ENCODE measurements at places on chromosomes 12 and 14.
A peak's percentile ranks its signal among the peaks of the same experiment; 100 is the strongest.

DNA sequence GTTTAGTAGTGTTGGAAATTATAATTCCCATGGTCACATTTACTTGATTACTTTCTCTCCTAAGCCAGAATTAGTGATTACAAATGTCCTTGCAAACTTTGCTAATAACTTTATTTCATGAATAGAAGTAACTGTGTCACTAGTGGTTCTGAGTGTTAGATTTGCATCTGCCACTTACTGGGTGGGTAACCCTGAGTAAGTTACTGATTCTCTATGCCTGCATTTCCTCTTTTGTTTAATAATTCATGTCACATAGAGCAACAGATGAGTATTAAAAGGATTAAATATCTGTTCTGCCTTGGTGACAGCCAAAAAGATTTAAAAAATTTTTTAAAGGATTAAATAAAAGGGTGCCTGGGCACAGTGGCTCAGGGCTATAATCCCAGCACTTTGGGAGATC lies 78.6 kb downstream of the BHLHE41 start:
- no peak for DNase-seq

DNA sequence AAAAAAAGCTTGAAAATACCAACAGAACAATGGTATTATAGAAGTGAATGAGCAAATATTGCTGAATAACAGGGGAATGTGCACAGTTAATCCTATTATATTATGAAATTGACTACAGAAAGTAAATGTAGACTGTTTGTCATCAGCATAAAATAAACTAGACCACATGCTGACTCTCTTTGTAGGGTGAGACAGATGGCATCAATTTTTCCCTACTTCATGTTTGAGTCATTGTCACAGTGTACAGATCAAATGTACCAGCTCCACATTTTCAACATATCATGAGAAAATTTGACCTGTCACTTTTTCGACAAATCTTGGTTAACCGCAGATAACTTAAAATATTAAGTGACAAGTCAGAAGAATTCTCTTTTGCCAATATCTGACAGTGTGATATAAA lies 421.0 kb downstream of the RPL10L start:
- no peak for DNase-seq

- no peak for DNase-seq
Observed at GRCh38 chr14:23183158-23183470, 346 bp downstream of the SLC7A8 start.

GRCh38 chr14:105317546-105317945 lies 3.0 kb downstream of the PACS2 start:
- peak; percentile 53 for DNase-seq

DNA sequence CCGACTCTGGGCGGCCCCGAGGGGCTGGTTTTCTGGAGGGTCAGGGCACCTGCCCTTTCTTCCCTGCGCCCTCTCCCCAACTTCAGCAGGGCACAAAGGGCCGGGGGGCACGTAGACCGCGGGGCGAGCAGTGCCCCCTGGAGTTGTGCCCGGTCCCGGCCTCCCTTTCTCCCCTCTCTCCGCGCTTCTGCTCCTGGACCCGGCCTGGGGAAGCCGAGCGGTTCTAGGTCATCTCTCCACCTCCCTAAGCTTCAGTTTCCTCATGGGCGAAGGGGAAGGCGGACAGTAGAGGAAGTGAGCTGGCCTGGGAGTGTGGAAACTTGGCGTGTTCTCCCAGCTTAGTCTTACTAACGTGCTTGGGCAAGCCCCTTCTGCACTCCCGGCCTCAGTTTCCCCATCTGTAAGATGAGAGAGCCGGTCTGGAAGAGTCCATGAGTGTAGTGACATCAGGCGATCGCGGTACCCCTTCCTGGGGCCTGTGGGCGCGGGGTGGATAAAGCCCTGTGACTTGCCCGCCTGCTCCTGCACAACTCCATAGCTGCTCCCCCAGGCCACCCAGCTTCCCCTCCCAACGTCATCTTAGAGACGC lies 158.6 kb upstream of the PARP11 start:
- DNase-seq: peak; percentile 20

- peak; percentile 73 for DNase-seq
Observed at GRCh38 chr14:35553808-35554207, 19.8 kb downstream of the INSM2 start.

DNA sequence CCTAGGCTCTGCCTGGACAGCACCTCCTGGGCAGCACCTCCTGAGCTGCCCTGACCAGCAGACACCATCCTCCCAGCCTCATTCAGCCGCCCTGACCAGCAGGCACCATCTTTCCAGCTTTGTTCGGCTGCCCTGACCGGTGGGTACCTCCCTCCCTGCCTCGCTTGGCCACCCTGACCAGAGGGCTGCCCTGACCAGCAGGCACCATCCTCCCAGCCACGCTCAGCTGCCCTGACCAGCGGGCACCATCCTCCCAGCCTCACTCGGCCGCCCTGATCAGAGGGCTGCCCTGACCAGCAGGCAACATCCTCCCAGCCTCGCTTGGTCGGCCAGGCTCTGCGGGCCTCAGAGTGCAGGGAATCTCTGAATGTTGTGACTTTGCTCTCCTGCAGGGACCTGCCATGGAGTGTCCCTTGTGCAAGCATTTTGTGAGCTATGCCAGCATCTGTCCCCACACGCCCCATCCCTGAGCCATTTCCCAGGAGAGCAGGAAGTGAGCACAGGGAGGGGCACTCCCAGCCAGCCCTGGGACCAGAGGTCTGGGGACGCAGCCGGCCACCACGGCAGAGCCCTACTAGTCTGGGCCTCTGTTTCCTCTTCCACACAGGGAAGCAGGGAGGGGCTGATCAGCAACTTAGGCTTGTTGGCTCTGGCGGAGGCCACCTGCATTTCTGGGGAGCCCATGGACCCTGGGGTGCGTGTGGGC lies 265.5 kb downstream of the SEC23A start:
- DNase-seq: no peak

- peak; percentile 93 for DNase-seq
Observed at GRCh38 chr14:71290960-71291466, 383.8 kb downstream of the PCNX1 start.

- no peak for DNase-seq
Observed at GRCh38 chr12:88903333-88903732, 323.1 kb upstream of the KITLG start.

DNA sequence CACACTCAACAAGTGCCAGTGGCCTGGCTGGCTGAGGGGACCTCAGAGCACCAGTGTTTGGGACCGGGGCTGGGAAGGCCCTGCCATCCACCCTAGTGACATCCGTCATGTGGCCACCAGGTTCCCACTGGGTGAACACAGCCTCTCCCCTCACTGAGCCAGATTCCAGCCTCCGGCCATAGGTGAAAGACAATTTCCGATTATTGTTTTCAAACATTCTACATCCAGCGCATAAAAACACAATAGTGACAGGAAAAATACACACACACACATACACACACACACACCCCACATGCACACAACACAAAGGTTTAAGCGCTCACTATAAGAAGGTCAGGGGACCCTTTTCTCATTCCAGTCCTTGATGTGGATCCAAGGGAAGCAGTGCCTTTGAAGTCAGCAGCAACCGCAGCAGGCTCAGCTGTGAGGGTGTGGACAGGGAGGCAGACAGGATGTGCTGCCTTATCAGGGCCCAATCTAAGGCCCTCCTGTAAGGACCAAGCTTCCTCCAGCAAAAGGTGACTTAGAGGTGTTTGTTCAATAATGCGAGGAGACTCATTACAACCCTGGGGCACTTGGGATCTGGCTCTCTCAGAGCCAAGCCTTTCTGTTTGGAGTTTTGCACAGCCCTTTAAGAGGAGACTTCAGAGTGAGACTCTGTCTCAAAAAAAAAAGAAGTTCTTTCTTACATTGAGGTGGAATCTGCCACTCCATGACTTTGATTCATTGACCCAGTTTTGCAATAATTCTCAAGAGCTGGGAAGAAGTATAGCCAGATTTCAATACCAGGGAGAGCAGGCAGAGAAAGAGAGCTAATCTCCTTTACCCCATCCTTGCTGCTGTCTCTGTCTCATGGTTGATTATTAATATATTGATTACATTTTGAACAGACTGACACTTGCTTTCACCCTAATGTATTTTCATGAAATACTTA lies 227.8 kb downstream of the ZFP36L1 start:
- DNase-seq: no peak

- no peak for DNase-seq
Observed at GRCh38 chr12:37666069-37666781, 650.3 kb upstream of the ALG10B start.

DNA sequence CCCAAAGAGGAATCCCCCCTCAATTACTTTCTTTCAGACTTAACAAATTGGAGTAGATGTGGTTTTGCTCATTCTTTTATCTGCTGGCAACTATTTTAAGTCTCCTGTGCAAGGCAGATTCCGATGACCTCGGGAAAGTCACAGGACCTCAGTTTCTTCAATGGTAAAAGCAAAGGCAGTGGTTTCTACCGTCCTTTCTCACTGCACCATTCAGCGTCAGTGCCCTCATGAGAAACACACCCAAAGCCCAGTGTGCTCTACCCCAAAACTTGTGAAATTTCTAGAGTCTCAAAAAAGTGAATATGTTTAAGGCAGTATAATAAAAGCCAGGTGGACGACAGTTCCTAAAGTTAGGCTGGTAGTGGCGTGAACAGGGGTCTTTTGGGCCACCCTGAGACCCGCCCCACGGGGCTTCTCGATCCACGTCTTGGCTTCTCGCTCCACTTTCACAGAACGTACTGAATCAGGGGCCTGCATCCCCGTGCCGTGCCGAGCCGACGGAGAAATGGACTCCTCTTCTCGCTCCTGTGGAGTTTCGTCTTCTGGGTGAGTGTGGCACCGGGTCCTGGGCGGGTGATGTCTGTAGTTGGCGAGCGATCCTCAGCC lies 1.3 kb upstream of the ARHGAP5 start:
- peak; percentile 2 for DNase-seq

- DNase-seq: no peak
Observed at GRCh38 chr14:37403626-37404025, 191.4 kb downstream of the FOXA1 start.

GRCh38 chr12:95687937-95688336 lies 102.6 kb downstream of the NTN4 start:
- no peak for DNase-seq

- DNase-seq: no peak
Observed at GRCh38 chr12:130339951-130340350, 2.3 kb downstream of the PIWIL1 start.

DNA sequence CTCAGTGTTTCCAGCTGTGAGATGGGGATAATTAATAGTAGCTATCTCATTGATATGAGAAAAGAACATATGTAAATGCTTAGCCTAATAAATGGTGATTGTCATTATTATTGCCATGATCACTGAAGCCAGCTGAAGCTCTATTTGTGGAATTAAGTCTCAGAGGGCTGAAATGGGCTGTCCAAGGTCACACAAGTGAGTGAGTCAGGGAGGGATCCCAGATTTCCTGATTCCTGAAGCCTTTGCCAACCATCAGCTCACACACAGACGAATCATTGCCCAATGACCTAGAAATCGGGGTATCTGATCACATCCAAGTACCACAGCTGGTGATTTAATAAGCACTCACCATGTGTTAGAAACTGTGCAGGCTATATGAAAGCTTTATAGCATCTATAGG lies 21.6 kb upstream of the TMEM229B start:
- DNase-seq: peak; percentile 30

DNA sequence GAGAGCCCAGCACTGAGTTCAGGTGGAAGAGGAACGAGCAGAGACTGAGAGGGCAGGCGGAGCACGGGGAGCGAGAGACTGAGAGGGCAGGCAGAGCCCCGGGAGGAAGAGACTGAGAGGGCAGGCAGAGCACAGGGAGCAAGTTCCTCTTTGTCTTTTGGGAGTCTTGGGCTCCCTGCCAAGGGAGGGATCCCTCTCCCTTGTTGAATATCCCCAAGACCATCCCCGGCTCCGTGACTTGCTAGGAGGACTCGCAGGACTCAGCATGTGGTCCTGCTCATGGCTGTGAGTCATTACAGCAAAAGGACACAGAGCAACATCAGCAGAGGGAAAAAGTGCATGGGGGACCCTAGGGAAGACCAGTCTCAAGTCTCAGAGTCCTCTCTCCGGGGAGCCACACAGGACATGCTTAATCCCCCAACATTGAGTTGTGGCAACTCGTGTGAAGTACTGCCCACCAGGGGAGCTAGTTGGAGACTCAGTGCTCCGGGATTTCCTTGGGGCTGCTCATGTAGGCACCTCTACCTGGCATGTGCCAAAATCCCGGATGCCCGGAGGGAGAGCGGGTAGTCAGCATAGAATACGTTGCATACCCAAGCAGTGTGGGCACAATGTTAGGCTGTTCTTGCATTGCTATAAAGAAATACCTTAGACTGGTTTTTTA lies 81.0 kb downstream of the CCDC92 start:
- no peak for DNase-seq

DNA sequence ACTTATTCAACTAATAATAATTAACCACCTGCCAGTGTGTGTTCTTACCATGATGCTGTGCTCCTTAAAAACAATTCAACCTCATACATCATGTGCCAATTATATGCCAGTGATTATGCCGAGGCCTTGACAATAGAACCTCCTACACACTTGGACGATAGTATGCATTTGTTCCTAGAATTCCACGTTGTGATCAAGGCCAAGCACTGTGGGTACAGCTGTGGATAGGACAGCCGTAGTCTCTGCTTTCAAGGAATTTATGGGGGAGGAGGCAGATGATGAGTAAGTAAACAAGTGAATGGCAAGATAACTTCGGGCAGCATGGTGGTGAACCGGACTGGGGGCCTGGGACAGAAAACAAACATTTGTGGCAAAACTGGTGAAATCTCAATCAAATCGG lies 18.0 kb upstream of the MYO1H start:
- no peak for DNase-seq

DNA sequence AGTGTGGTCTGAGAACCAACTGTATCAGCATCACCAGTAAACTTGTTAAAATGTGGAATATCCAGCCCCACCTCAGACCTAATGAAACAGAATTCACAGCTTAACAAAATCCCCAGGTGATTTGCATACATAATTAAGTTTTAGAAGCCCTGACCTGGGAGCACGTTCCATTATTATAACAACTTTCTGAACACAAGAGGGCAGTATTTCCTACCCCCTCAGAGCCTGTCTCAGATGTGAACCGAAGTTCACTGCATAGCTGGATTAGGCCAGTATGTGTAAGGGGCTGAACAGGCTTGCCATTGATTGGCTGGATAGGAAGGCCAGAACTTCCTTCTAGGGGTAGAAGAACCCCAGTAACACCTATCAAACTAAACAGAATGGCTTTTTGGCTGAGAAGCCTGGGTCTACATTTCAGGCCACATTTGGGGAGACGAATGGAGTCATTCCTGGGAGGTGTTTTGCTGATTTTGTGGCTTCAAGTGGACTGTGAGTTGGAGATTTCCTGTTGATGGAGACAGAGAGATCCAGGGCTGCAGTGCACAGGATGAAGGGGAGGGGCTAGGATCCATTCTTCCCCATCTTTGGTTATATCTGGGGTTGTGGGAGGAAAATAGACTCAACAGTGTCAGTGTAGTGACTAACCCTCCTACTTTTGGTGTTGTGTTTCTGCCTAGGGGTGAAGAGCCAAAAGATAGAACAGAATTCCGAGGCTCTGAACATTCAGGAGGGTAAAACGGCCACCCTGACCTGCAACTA lies 94.7 kb upstream of the OR4E1 start:
- DNase-seq: peak; percentile 1

DNA sequence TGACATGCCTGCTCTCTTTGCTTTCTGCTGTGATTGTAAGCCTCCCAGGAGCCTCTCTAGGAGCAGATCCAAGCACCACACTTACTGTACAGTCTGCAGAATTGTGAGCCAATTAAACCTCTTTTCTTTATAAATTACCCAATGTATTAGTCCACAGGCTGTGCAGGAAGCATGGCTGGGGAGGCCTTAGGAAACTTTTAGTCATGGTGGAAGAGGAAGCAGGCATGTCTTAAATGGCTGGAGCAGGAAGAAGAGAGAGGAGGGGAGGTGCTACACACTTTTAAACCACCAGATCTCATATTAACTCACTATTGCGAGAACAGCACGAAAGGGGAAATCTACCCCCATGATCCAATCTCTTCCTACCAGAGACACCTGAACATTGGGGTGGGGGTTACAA lies 108.9 kb downstream of the DERA start:
- no peak for DNase-seq

Measured in IMR-90 (cell line).